ENCODE measurements at places on chromosomes 6 and 20. TPM values are rescaled to one million over a fixed set of nuclear protein-coding genes. Genes with fewer than 3 reads are reported as not detected.

- peak; percentile 69 for DNase-seq
Measured at GRCh38 chr6:39934131-39934757, at the start of gene MOCS1. Gene MOCS1, minus strand, starts transcription at chr6:39934462. Its CDS starts 45 bp downstream, at chr6:39934417.

Gene CD2AP
- 104 TPM for total RNA-seq

- DNase-seq: no peak
Measured at GRCh38 chr6:16252686-16253299, 14.4 kb downstream of the GMPR start.

Gene VPS16
- total RNA-seq: 44.1 TPM

- DNase-seq: no peak
Measured at GRCh38 chr6:9205645-9206044, 770.3 kb upstream of the SLC35B3 start.

GRCh38 chr6:149699150-149699549 lies 18.8 kb downstream of the LATS1 start:
- no peak for DNase-seq

Gene C20orf141
- total RNA-seq: not detected

- peak; percentile 61 for DNase-seq
Measured at GRCh38 chr20:38113401-38114325, 51.4 kb downstream of the TGM2 start.

DNA sequence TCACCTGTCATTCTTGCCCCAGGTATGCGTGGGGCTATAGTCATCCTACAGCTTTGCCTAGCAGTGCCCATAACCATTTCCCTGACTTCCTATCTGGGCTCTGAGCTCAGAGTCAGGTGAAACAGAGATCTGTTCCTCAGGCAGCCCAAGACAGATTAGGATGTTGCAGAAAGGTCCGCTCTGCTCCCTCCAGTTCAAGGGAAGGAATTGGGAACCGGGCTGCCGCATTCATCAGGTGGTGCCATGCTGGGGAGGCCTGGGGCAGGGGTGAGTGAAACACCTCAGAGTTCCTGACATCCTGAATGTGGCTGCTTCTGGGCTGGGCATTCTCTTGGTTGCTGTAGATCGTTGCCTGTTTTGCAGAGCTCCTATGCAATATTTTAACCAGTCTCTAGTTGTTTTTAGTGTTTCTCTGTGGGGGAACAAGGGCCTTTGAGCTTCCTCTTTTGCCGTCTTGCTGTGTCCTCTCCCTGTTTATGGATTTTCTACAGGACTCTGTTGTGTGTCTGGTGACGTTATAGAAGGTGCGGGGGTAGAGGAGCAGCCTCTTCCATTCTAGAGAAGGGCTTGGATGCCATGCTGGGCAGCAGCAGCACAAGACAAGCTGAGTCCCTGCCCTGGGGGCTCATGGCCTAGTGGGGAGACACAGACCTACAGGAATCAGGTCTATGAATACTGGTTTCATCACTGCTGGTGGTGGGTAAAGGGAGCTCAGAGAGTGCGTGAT lies 9.2 kb downstream of the ENTPD6 start:
- DNase-seq: no peak

DNA sequence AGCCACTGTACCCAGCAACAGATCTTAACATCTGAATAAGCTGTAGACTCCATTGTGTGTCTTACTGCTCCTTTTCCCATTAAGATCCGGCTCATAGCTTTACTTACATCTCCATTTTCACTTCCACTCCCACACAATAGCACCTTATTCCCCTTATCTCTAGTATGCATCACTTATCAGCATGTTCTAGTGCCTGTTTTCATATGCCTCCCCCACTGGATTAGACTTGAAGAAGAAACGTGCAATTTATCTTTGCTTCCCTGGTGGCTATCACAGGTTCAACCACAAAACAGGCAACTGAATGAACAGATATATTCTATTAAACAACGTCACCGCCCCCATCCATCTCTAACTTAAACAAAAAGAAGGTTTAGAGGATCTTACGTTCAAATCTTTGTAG lies 12.1 kb downstream of the SSR1 start:
- no peak for DNase-seq

DNA sequence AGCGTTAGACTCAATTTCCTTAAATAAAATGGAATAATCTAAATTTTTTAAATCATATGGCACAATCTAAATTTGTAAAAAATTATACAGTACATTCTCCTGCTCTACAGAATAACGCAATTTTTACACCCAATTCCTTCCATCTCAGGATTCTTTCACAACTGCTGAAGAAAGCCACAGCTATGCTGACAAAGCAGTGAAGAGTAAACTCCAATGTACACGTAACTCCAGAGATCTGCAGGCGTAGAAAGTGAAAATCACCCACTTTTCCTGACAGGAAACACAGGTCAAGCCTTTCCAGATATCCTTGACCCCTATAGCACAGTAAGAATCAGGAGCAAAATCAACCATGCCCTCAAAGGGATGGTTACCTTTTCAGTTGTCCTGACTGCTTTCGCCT lies 27.4 kb downstream of the EPHA7 start:
- DNase-seq: no peak

DNA sequence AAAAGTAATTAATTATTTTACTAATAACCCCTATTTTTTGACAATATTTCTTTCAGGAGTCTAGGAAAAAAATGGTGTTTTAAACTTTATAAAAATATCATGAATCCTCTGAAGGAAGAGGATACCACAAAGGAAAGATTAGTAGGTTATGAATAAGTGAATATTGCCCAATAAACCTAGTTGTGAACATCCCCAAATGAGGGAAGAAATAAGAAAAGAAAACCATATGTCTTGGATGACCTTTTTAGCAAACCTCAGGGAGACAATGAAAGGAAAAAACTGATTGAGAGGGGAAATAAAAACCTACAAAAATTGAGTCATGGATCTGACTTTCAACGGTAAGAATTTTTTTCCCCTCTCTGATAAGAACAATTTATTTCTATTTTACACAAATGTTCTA lies 34.4 kb downstream of the TENT5A start:
- no peak for DNase-seq

DNA sequence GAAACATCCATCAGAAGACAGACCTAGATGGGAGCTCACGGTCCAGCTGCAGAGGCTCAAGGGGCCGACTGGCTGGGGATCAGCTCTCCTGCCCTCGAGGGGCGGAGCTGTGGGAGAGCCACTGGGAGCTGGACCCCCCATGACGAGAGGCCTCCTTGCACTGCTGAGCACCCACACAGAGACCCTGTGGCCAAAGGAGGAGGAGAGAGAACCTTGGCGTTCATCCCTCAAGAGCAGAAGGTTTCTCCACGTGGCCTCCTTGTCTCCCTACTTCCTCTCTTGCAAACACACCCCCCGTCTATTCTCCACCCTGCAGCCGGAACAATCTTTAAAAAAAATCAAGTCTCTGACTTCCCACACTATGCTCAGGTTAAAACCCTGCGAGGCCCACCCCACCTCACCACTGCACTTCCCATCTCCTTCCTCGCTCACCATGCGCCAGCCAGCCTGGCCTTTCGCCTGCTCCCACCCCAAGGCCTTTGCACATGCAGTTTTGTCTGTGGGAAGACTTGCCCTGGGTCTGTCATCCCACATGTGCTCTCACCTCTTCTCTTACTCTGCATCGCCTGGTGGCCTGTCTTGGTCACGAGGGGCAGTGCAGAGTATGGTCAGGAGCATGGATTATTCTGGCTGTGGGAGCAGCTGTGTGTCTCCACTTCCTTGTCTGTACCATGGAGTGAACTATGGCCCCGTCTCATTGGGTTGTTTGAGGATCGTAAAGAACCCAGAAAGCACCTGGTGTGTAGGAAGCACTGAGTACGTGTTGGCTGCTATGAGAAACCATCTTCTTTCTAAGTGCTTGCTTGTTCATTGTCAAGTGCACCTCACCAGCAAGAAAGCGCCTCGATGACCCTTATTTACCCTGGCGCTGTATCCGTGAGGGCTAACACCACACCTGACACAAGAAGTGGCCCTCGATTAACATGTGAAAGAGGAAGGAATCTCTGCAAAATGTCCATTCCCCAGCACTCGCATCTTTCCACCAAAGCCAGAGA lies 32.9 kb downstream of the PMEPA1 start:
- DNase-seq: peak; percentile 71

GRCh38 chr6:11108726-11109125 lies 2.8 kb downstream of the ERVFRD-1 start:
- no peak for DNase-seq

DNA sequence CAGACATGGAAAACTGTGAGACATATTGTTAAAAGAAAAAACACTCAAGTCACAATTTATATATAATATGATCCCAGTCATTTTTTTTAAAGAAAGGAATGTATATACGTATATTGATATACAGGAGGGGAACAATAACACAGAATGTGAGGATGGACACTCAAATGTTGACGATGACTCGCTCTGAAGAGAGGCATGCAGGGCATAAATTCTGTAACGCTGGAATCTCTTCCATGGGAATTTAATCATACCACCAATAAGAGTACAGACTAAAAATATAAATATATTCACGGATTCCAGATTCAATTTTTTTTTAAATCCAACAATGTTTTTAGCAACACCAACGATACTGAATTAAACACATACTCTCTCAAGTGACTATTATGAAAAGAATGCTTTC lies 106.9 kb upstream of the CCDC28A start:
- no peak for DNase-seq

- DNase-seq: no peak
Measured at GRCh38 chr6:6881438-6882225, 226.1 kb upstream of the RREB1 start.

GRCh38 chr6:45965007-45965406 lies 50.7 kb downstream of the CLIC5 start:
- no peak for DNase-seq

DNA sequence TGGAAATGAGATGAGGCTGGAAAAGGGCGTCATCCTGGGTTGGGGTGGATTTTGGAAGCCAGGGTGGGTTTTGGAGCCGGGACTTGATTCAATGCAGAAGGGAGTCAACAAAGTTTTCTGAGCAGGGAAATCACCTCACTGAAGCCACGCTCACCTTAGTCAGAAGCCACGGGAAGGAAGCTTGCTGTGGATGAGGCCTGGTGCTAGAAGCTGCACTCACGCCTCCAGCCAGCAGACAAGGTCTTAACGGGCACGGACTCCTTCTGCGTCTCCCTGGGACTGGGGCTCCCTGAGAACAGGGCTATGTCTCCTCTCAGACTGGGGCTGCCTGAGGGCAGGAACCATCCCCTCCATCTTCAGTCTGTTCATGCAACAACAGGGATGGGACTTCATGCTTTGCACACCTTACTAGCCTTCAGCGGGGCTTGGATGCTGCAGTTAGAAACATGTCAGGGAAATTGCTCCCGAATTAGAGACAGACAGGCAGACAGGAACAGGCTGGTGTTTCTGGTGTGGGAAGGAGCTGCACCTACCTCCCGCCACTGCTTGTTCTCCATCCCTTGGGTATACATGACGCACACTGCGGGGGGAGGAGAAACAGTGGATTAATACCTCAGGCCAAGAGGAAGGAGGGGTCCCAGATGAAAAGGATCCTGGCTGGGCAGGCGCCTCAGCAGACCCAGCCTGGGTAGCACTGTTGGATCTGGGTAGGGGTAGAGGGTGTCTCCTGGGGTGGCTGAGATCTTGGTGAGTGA lies 17.5 kb downstream of the CPNE5 start:
- DNase-seq: no peak

GRCh38 chr20:60403105-60403741 lies 445.0 kb downstream of the CDH26 start:
- peak; percentile 23 for DNase-seq

DNA sequence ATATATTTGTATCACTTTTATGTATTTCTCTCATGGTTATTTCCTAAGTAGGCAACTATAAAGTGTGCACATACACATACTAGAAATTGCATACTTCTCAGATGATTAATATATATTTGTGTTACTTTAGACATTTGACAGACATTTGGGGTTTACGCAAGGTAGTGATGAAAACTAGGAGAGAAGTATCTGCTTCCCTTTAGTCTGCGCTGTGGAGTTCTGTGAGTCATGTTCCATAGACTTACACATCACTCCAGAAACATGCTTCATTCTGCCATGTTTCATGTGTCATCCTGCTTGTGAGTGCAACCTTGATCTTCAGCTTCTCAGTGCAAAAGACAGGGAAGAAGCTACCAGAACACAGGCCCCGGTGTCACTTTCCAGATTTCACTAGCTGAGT lies 200.7 kb upstream of the BMP2 start:
- no peak for DNase-seq

Gene XKR7
- 0.12 TPM for total RNA-seq

Gene PPP1R3G
- total RNA-seq: 0.58 TPM

Gene CFAP61
- 15.4 TPM for total RNA-seq

DNA sequence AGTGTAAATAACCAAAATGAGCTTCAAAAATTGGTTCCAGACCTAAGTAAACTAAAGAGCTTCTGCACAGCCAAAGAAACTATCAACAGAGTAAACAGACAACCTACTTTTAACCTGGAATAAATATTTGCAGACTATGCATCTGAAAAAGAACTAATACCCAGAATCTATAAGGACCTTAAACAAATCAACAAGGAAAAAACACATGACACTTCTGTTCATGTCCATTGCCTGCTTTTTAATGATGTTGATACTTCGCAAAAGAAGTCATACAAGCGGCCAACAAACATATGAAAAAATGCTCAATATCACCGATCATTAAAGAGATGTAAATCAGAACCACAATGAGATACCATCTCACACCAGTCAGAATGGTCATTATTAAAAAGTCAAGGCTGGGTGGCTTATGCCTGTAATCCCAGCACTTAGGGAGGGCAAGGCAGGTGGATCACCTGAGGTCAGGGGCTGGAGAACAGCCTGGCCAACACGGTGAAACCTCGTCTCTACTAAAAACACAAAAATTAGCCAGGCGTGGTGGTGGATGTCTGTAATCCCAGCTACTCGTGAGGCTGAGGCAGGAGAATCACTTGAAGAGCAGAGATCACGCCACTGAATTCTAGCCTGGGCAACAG lies 42.5 kb upstream of the DST start:
- DNase-seq: no peak

DNA sequence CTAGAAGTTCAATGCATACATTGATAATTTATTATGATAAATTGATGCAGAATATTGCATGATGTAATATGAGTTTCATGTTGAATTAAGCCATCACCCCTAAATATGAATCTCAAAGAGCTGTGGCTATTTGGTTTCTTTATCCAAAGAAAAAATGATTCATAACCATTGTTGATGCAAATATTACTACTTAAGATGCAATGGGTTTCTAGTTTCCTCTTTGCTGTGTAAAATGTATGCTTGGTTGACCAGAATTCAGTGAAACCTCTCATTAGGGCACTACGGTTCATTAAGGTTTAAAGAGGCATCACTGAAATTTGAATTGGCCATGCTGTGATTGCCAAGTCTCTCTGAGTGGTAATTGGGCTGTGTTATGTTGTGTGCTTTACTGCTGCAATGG lies 492.5 kb upstream of the FLRT3 start:
- no peak for DNase-seq

Gene OR2J3
- 0.06 TPM for total RNA-seq

- DNase-seq: no peak
Measured at GRCh38 chr20:33731693-33732165, at the start of gene ZNF341. Gene ZNF341, plus strand, starts transcription at chr20:33731996. Its CDS starts 26 bp downstream, at chr20:33732022.

DNA sequence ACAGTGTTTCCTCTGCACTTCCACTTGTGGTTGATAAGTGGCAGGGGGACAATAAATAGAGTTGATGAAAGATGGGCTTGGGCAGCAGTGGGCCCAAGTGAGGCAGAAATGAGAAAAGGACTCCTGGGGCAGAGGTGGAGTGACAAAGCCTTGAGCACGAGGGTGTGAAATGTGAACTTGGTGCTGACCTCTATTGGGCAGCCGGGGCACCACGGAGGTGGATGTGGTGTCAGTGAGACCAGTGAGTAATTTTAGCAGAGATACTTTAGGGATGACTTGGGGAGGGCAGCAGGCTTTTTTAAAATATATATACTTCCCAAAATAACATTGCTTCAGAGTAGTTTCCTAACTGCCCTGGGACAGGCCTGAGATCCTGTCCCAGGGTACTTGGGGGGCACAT lies 30.6 kb upstream of the MYLK2 start:
- no peak for DNase-seq

GRCh38 chr6:90390379-90390778 lies 93.7 kb upstream of the BACH2 start:
- DNase-seq: no peak

Measured in lung (tissue), 17 donors.